Fibroblast of pulmonary artery (primary cell): ENCODE measurements at places on chromosomes 1 and 21.

DNA sequence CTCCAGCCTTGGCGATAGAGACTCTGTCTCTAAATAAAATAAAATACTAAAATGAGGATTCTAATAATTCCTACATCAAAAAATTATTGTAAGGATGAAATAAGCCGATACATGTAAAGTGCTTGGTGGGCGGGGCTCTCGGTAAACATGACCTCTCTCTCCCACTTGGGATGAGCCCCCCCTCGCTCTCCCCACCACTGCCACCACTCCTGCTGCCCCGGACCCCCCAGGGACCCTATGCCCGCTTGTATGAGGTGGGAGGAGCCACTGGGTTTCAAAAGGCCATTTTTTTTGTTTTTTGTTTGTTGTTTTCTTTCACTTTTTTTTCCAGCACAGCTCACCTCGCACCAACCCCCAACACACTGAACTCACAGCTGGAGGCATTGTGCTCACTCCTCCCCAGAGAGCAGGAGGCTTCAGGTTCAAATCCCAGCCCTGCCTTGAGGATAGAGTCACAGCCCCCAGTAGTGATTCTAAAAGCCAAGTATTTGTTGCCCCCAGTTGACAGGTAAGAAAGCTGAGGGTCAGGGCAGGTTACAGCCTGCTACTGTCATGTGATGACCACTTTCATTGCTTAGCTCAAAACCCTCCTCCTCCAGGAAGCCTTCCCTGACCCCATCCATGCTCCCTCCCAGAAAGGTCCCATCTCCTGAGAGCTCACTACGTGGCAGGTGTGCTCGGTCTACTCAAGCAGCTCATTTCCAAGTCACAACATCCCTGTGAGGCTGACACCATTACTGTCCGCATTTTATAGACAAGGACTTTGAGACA is 4.2 kb downstream of the SDC3 start:
- no peak for DNase-seq

DNA sequence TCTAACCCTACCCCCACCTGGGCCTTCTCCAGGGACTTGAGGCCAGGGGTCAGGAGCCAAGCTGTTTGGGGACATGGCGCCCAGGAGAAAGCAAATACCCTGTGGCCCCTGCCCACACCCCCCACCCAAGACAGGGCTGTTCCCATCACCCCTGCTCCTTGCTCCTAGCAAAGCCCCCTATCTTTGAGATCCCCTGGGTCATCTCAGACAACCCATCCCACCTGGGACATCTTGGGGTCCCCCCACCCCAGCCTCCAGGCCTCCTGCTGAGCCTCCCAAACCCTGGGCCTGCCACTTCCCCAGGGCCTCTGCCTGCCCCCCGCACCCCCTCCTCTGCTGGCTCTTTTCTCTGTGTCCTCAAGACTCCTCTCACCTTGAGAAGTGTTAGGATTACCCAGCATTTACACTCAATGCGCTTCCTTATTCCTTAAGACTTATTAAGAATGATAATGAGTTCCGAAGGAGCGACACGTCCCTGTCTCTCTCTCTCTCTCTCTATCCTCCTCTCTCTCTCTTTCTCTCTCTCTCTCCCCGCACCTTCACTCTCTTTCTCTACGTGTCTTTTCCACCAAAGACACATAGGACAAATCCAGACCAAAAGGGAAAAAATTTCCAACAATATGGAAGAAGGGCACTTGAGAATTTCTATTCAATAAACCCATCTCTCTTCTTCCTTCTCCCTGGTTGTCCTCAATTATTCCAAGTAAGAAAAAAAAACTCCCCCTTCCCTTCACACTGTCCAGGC is 7.2 kb downstream of the CASZ1 start:
- DNase-seq, result no peak

DNA sequence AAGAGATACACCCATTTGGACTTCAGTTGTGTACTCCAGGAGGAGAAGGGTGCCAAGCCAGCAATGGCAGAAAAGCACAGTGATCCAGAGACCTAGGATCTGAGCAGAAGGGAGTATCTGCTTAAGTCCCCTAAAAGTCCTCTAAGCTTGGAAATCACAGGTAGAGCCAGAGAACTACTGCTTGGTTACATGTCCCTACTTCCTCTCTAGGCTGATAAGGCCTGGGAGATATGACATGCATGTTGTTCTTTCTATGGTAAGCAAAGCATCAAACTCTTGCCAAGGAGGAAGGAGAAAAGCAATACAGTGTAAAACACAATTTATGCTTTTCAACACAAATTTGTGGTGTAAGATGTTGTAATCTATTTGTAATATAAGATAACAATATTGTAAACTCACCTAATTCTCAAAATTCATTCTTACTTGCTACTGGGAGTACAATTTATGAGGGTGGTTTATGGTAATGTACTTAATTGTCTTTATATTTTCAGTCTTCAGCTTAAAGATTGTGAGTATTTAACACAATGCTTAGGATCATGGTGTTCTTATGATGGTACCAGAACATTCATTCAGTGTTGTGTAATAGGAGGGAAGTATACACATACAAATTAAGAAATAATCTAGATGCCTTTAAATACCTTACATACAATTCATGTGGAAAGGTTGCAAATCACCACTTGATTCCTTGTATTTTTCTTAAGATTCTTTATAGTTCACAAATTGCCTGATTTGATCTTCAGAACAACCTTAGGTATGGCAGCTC is 49.1 kb upstream of the GNG12 start:
- peak; percentile 11 for DNase-seq

GRCh38 chr1:25022361-25023189 is 92.5 kb upstream of the RUNX3 start:
- peak; percentile 96 for DNase-seq
